ENCODE measurements at places on chromosomes 11 and 22. TPM values are rescaled to one million over a fixed set of nuclear protein-coding genes. Genes with fewer than 3 reads are reported as not detected.

LINC01488 gene
- not detected for total RNA-seq

PKP3 gene
- total RNA-seq, result 0.18 TPM

USP2 gene
- 2.4 TPM for total RNA-seq

RTN4RL2 gene
- total RNA-seq, result 0.26 TPM

OR10A2 gene
- total RNA-seq, result not detected

LRRC74B gene
- total RNA-seq, result not detected

POU2AF2 gene
- total RNA-seq, result not detected

Measured in SJCRH30 (cell line).